Brain (organoid and tissue), 16 donors: ENCODE measurements at places on chromosomes 12 and 14. TPM values are rescaled to one million over a fixed set of nuclear protein-coding genes. Genes with fewer than 3 reads are reported as not detected.

DNA sequence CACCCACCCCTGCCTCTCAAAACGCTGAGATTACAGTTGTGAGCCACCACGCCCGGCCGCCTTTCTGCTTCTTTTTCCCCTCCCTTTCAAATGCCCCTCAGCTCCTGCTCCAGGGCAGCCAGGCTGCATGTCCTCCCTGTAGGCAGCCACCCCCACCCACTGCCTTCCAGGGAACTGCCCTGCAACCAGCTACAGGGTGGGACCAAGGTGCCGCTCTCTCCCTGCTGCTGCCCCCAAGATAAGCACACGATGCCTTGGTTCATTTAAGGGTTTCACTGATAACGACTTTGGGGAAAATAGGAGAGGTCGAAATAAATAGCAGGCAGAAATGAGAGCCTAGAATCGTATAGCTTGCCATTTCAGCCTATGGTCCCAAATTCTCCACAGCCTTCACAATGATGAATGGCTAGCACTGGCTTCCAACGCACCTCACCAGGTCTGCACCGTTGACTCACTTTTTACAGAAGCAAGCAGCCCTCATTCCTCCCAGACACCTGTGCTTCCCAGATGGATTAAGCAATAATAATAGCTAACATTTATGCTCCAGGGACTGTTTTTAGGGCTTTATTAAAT is 40.7 kb downstream of the ATG14 start:
- no peak for DNase-seq

The TDRD9 gene
- 0.61 TPM for polyA plus RNA-seq

The NR2C1 gene
- 10.0 TPM for polyA plus RNA-seq

GRCh38 chr12:15688202-15688736 is 100.9 kb downstream of the EPS8 start:
- peak; percentile 76 for DNase-seq

The AVPR1A gene
- polyA plus RNA-seq: 0.14 TPM

The HNF1A gene
- polyA plus RNA-seq: not detected

- DNase-seq: no peak
These were observed 109.4 kb upstream of the CCND2 start for GRCh38 chr12:4164188-4164558.

DNA sequence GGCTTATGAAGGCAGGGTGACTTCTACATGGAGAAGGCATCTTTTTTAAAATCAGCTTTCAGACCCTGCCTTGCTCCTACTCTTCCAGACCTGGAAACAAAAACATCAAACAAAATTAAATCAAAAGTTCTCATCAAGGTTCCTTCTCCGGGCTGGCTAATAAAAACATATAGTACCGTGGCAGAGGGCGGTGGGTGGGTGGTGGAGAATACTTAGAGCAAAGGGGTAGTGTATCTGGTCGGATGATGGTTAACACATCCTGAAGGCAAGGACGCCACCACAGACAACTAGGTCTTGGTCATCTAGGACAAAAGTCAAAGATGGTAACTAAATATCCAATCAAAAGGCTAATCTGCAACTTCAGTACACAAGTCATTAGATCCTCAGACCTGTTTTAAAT is 1.8 kb downstream of the DAD1 start:
- DNase-seq: no peak

DNA sequence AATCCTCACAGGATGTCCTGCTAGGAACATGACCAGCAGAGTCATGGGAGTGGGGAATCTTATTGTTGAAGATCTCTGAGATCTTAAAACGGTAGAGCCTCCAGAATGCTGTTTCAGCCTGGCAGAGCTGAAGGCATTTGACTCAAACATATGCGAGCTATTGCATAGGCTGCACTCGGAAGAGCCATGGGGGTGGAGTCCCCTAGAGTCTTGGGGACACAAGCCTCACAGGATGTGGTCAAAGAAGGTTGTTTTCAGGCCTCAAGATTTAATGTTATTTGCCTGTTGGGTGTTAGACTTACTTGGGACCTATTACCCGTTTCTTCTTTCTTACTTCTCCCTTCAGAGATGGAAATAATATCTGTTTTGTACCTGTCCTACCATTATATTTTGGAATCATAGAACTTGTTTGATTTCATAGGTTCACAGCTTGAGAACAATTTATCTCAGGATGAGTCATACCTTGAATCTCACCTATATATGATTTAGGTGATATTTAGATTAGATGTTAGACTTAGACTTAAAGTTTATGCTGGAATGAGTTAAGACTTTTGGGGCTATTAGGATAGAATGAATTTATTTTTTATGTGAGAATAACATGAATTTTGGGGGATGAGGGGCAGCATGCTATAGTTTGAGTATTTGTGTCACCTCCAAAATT is 172.2 kb upstream of the ATP2B1 start:
- no peak for DNase-seq

DNA sequence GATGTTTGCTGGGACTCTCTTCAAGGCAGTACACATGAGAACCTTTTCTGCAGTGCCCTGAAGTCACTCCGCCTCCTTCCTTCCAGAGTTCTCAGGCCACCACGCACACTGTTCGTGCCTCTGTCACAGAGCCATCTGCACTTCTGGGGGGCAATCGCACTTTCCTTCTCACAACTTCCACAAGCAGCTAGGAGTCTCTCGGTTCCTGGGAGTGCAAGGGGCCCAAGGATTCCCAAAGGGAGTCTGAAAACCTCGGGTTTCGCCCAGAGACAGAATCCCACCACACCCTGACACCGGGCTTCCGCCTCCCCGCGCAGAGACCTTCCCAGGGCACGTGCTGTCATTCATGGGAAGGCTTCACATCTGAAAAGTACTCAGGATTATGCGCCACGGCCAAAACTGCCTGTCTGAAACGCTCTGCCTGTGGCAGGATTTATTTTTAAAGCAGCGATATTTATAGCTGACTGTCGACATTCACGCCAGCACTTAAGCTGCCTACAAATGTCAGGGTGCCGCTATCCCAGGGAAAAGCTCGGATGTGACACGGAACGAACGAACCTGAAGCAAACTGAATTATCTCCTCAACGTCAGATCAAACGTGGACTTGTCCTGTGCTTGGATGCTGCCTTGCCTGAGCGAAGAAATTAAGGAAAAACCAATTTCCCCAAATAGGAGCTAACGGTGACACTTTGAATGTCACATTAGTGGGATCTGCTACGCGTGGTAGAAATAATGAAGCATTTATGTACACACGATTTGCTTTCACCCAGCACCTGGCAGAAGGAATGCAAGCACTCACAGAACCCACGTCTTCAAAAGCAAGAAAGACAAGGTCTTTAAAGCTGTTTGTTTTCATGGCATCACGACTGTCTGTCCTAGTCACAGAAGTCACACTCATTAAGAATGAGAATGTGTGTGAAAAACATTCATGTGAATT is 154.0 kb downstream of the PIWIL1 start:
- DNase-seq: peak; percentile 61

- DNase-seq: no peak
These were observed 100.3 kb downstream of the SETD3 start for GRCh38 chr14:99380402-99380801.

The FGD4 gene
- 1.6 TPM for polyA plus RNA-seq

GRCh38 chr12:79560225-79560889 is 130.4 kb downstream of the PAWR start:
- DNase-seq: no peak

DNA sequence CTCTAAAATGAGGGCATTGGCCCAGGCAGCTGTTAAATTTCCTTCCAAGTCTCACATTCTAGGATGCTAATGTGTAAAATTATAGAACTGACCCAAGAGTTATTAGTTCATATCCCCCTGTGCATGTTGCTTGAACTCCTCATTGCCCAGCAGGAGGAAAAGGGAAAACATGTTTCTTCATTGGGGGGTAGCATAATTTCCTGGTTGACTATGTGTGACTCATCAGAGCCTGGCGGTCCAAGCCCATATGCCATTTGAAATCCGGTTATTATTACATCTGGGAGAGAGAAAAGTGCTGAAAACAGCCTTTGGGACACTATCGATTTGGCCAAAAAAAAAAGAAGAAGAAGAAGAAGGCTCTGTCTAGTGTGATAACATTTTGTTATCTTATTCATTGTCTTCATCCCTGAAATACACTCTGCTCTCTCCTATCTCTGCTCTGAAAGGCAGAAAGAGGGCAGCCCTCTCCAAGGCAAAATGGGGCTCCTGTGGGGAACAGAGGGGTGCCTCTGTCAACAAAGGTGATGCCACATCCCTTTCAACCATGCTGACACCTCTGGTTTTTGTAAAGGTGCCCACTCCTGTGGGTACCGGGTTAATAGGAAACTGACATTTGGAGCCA is 114.2 kb downstream of the DAD1 start:
- DNase-seq: no peak

The KRT80 gene
- 2.0 TPM for polyA plus RNA-seq

DNA sequence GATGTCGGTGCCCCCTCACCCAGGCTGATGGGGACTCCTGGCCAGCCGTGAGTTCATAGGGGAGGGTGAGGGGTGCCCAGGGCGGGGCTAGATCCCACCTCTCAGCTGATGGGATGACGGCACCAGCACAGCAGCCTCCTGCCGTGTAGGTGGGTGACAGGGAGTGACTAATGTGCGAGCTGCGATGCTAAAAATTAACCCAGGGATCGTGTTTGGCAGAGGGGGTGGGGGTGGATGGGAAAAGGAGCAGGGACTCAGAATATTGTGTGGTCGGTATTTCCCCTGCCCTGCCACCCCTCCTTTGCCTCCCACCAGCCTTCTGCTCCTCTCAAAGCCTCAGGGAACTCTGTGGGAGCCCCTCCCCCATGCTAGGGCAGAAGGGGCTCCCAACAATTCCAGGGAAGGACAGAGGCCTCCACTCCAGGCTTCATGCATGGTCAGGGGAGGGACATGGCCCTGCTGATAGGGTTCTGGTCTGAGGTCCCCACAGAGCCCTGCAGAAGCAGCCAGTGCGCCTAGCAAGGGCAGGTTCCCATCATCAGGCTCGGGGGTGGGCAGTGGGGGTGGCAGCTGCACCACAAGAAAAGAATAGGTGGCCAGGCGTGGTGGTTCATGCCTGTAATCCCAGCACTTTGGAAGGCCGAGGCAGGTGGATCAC is 12.5 kb downstream of the TAMALIN start:
- no peak for DNase-seq

DNA sequence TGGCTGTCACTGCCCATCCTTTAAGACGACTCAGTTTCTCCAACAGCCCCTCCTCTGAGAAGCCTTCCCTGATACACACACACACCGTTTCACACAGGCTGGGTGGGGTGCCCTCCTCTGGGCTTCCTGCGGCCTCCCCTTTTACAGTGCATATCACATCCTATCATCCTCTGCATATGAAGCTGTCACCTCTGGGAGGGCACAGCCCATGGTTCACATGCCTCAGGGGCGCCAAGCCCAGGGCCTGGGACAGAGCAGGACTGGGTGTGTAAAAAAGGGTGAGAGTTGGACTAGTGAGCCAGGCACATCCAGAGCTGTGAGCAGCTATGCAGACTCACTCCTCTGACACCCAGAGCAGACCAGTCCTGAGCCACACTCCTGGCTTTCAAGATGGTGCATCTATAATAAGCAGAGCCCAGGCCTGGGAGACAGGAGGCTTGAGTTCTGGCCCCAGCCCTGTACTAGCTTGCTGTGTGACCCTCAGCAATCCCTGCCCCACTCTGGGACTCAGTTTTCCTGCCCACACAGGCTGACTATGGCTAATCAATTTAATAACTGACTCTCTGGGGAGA is 62.6 kb downstream of the LGMN start:
- no peak for DNase-seq

The LHX5 gene
- polyA plus RNA-seq: 0.10 TPM

- no peak for DNase-seq
These were observed 41.2 kb downstream of the SLC38A1 start for GRCh38 chr12:46227616-46228015.

DNA sequence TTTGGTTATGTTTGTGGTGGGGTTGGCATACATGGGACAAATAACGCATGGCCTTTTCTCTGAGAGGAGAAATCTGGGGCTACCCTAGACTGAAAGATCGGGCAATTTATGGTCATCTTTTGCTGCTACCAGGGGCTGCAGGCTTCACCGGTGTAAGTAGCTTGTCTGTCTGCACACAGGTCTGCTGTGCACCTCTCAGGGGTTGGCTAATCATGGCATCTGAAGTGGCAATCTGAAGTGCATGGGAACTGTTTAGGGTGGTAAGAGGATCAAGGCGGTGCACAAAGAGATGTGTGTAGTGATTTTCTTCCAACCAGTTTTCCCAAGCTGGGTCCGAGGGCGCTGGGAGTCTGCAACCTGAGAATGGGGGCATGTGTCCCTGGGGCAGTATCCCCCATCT is 141.3 kb downstream of the EMP1 start:
- DNase-seq: no peak

The TSPAN8 gene
- 5.5 TPM for polyA plus RNA-seq

- no peak for DNase-seq
These were observed 4.1 kb upstream of the PRKAG1 start for GRCh38 chr12:49022558-49023178.
